ENCODE measurements at places on chromosomes 1 and 21. TPM values are rescaled to one million over a fixed set of nuclear protein-coding genes. Genes with fewer than 3 reads are reported as not detected.

GRCh38 chr1:36667836-36668235 is 185.1 kb upstream of the CSF3R start:
- DNase-seq: no peak

- no peak for DNase-seq
Observed at GRCh38 chr1:201881617-201882016, 7.1 kb upstream of the SHISA4 start.

GRCh38 chr1:3672231-3672970 is 20.1 kb downstream of the TP73 start:
- DNase-seq: no peak

GRCh38 chr1:154759793-154760192 is 110.3 kb downstream of the KCNN3 start:
- DNase-seq: no peak

- no peak for DNase-seq
Observed at GRCh38 chr1:111369645-111370044, 57.9 kb downstream of the OVGP1 start.

DNA sequence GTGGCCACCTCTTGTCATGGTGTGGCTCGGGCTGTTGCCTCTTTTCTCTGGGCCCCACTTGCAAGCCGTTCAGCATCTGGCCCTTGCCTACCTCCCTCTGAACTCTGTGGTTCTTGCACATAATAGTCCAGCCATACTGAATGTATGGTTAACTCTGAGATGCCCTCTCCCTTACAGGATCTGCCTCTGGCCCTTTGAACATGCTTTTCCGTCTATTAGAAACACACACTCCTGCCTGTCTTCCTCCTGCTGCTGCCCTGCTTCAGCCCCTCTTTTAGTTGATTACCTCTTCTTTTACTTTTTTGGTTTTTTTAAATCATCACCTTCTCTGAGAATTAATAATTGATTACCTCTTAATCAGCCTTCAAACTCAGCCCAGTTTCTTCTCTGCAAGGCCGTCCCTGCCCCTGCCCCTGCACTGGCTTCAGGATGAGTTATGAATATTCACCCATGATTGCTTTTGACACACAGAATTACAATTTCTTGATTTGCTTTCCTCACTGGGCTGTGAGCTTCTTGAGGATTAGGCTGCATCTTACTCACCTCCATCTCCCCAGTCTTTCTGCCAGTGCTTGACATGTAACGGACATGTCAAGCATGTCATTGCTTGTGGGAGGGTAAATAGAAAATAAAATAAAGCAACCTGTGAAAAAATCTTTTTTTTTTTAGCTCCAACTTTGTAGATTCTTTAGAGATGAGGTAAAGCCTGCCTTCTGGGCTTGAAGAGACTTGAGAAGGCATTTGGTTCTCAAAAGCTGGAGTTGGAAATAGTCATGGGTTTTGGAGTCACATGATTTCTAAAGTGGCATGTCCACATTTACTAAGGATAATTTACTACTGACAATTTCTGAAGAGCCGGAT is 158.3 kb downstream of the PLXNA2 start:
- no peak for DNase-seq

DNA sequence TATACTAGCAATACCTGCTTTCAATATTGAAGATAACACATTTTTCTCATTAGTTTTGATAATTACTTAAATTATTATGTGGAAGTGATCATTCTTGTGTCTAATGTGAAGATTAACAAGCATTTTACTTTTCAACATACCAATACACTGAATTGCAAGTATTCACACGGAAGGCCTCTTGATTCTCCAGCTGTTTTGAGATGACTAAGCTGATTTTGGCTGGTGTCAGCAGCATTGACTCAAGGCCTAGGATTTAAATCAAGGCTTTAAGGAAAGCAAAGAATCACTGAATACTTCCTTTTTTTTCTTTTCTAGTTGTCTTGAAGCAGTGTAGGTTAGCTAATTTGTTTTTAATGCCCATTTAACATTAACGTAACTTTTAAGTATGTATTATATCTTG is 373.7 kb downstream of the SRGAP2C start:
- DNase-seq: no peak

- DNase-seq: peak; percentile 22
Observed at GRCh38 chr1:116825207-116825719, 71.0 kb downstream of the CD2 start.

GRCh38 chr1:189960769-189961168 is 516.9 kb downstream of the BRINP3 start:
- DNase-seq: no peak

GRCh38 chr1:33181921-33182341 is at the start of gene TRIM62:
Gene TRIM62 (minus strand): TSS chr1:33182043. CDS start chr1:33181432, 611 bp downstream.
- peak; percentile 39 for DNase-seq

- DNase-seq: peak; percentile 58
Observed at GRCh38 chr1:171966426-171967220, 125.3 kb downstream of the DNM3 start.

GRCh38 chr1:244011786-244012185 is 39.3 kb upstream of the ZBTB18 start:
- no peak for DNase-seq

DNA sequence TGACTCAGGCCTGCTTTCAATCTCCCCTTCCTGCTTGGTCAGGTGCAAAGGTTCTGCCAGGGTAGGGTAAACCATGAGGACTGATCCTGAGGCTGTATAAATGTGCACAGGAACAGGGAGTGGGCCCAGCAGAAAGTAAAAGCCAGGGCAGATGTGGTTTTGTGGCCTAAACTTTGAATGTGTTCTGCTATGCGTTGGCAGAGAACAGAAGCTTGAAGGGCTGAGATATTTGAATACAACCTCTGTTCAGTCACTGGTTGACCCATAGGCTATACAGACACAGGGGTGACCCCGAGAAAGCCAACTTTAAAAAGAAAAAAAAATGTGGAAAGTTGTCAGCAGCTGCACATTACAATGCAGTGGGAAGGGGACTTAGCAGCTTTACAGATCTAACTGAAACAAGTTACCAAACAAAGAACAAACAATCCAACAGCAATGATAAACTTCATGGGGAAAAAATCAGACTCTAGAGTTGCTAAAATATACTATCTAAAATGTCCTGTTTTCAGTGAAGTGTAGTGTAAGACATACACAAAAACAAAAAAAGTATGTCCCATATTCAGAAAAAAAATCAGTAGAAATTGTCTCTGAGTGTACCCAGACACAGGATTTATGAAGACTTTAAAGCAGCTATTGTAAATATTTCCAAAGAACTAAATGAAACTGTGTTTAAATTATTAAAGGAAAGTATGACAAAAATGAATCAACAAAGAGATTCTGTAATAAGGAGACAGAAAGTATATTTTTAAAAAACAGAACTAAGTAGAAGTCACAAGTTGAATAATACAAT is 216.1 kb downstream of the RPS6KC1 start:
- no peak for DNase-seq

DNA sequence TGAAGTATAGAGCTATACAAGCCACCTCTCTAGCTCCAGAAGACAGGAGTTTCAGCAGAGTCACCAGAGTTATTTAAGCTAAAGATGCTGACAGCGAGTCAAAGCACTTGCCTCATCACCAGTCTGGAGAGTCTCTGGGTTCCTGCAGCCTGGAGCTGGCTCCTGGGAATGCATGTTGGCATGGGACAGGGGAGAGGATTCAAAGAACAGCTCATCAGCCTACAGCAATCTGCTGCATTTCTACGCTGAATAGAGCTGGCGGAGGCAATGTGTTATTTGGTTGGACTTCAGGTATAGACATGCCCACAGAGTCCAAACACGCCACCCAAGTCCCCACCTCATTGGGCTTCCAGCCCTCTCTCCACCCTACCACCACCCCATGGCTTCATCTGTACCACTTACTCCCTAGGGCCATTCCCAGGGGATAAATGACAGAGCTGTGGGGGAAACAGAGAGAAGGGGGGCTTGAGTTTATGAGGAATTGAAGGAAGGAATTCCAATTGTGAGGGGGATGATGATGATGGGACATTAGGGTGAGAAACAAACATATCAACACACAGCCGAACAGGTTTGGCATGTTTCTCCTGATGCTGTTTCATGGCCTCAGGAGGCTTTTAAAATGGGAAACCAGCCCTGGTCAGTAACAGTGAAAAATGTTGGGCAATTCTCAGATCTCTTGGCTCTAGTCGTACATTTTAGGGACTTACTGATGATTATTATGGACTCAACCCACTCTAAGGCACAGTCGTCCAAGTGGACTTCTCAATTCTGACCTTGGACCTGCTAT is 58.4 kb downstream of the PLEKHA6 start:
- DNase-seq: no peak

DNA sequence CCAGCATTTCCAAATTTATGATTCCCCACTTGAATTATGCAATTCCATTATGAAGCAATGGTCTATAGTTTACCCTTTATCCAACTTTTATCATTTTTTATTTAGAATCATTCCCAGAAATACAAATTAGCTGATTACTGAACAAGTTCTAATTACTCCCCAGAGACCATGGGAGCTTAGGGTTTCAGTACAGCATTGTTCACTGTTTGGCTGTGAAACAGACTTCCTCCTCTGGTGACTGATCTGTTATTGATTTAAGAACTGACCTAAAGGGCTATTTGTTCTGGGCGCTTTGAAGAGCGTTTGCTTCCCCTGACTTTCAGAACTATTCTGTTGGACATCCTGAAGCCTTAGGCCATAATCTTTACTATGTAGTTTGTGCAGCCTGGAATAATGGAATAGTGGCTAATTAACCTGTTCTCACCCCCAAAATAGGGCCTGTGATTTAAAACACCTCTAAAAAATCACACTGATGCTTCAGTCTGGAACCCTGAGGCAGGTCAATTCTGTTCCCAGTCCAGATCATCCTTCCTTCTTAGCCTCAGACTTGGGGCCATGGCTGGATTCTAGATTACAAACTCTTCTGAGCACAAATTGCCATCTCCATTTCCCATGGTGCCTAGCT is 58.7 kb downstream of the ALG14 start:
- DNase-seq: peak; percentile 80

DNA sequence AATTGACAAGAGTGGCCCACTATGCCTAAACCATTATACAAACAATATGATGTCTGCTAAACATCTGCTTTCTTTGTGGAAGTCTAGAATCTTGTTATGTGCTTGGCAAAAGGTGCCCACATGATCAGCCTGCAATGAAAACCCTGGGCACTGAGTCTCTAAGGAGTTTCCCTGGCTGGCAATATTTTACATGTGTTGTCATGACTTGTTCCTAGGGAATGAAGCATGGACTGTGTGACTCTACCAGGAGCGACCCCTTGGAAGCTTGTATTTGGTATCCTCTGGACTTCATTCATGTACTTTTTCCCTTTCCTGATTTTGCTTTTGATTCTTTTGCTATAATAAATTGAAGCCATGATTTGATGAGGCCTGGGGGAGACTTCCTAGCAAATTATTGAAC is 324.9 kb downstream of the HHIPL2 start:
- no peak for DNase-seq

DNA sequence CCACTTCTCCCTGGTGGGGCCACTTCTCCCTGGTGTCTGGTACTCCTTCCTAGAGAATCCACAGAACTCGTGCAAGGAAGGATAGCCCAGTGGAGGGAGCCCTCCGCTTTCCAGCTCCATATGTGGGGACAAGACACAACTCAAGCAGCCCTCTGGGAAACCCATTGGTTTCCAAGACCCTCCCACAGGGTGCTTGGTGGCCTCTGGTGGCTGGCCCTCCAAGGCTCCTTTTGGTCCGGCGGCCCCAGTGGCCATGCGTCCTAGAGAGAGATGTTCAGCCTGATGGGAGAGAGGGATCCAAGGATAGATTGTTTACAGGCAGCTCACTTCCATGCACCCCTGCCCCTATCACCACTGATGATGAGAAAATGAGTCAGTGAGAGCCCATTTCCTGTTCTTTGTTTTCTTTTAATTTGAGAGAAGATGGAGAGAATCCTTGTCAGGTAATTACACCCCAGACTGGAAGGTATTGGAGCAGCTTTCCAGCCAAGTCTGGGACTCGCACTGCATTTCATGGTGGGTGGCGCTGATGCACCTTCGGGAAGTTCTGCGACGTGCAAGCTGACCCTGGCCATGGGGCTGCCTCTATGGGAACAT is 486.2 kb upstream of the VAMP3 start:
- DNase-seq: no peak

DNA sequence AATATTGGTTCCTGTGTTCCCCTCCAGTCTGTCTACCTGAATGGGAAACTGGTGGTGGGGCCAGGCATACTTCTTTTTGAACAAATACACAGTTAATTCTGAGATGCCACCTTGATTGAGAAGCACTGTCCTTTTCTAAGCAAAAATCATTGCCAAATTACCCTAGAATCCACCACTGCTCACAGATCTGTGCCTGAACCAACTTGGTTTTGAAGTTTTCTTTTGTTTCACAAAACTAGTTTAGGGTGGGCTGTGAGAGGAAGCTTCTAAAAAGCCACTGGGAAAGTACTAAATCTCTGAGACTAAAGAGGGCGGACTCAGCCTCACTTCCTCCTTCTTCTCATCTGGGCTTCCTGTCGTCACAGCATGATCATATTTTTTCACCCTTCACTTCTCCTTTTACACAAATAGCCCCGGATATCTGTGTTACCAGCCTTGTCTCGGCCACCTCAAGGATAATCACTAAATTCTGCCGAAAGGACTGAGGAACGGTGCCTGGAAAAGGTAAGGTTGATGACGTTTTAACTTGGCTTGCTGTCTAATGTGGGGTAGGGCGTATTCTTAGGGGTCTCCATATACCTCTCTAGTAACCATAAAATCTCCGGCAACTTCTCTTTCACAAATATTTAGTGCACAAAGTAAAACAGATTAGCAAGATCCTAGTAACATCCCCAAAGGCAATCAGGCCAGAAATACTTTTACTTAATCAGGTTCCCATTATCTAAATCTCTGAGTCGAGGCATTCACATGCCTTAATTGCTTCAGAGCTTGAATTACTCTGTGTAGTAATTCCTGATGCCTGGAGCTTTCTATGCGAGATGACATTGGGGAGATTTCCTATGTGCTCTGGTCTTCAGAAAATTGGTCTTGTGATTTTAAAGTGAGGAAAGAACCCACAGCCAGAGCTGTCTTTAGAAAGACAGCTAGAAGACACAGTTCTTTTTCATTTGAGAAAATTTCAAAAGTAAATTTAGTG is at the start of gene CD53:
TSS of gene CD53 (plus strand) at position 404 of the 976 bp plus-strand sequence. CDS start 18,261 bp downstream, outside the sequence.
- DNase-seq: no peak

GRCh38 chr21:29104239-29104708 is 26.2 kb upstream of the MAP3K7CL start:
- DNase-seq: no peak

- no peak for DNase-seq
Observed at GRCh38 chr1:67601955-67602354, 83.0 kb upstream of the GADD45A start.

- DNase-seq: peak; percentile 100
Observed at GRCh38 chr1:9397997-9398526, 105.4 kb downstream of the SPSB1 start.

- DNase-seq: no peak
Observed at GRCh38 chr1:18996548-18997177, 40.2 kb upstream of the IFFO2 start.

GRCh38 chr1:89692601-89693521 is 59.9 kb downstream of the LRRC8C start:
- peak; percentile 57 for DNase-seq

MFAP2 gene
- 55.3 TPM for total RNA-seq

CLCA2 gene
- total RNA-seq: under 0.01 TPM

SIKE1 gene
- total RNA-seq: 38.3 TPM

TGFB2 gene
- total RNA-seq: 13.4 TPM

TMEM200B gene
- 0.13 TPM for total RNA-seq

SH2D1B gene
- total RNA-seq: 0.13 TPM

CHIT1 gene
- not detected for total RNA-seq

IGSF9 gene
- total RNA-seq: not detected

POTED gene
- total RNA-seq: not detected

CACNA1S gene
- not detected for total RNA-seq

MAP3K7CL gene
- total RNA-seq: 2.0 TPM

NT5C1A gene
- total RNA-seq: not detected

NCMAP gene
- total RNA-seq: not detected

HOOK1 gene
- total RNA-seq: under 0.01 TPM

GBP3 gene
- 15.6 TPM for total RNA-seq

HAPLN2 gene
- total RNA-seq: 0.13 TPM

XCL2 gene
- not detected for total RNA-seq

PRELP gene
- not detected for total RNA-seq

PIP5K1A gene
- 44.3 TPM for total RNA-seq
